ENCODE measurements at places on chromosomes 1 and 21.

DNA sequence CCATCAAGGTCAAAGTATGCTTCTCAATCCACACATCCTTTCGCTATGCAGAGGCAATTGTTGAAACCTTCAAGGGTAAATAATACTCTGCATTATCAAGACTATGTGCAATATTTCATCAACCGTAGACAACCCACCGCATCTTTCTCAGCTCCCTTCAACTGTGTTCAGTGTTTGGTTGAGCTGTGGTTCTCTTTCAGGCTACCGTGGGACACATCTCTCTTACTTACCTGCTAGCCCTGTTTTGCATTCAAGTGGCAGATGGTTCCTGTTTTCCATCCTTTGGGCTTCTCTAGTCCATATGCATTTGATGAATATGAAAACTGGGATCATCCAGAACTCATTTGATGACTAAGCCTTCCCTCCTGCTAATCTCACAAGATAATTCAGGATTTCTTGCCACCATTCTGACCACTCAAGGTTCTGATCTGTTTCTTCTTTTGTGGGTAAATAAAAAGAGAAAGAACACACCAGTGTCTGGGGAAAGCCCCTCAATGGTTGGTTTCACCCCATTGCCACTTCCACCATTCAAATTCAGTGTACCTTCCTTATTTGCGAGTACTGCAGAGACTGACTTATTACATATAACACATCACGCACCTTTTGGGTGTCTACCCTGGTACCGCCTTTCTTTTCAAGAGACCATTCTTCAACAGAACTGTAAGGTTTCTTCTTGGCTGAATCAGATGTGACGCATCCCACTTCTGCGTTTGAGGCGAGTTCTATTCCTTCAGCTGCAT is 61.7 kb downstream of the BACE2 start:
- no peak for DNase-seq

DNA sequence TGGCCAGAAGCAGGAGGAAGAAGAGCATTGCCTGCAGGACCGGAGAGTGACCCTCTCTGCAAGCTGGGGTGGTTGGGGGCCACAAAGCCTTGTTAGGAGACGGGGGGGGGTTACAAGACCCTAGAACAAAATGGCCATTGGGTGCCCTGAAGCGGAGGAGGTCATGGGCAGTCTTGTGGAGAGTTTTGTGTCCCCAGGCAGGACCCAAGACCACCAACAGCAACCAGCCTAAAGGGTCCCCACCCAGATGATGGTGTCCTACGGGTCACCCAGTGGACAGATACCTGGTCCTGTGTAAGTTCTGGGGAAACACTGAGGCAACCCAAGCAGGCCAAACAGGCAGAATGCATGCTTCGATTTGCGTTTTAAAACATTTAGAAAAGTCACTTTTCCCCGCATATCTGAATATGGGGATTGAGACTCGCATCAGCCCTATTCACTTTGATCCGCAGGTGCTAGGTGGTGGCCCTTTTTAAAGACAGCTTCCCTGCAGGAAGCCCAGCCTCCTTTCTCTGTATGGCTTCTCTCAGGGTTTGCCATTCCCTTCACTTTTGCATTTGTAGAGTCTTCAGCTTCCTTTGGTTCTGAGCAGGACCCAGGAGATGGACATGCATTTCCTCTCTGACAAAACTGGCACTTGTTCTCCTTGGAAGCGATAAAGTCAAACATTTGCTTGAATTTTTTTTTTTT is 21.1 kb downstream of the GNG4 start:
- DNase-seq = no peak

- DNase-seq = no peak
Observed at GRCh38 chr1:75841421-75841820, 44.7 kb downstream of the MSH4 start.

- no peak for DNase-seq
Observed at GRCh38 chr21:31283025-31283424, 61.0 kb downstream of the TIAM1 start.

- DNase-seq = no peak
Observed at GRCh38 chr1:215606036-215606435, 38.9 kb downstream of the KCTD3 start.

GRCh38 chr1:228393268-228393701 is 13.3 kb downstream of the TRIM11 start:
- no peak for DNase-seq

DNA sequence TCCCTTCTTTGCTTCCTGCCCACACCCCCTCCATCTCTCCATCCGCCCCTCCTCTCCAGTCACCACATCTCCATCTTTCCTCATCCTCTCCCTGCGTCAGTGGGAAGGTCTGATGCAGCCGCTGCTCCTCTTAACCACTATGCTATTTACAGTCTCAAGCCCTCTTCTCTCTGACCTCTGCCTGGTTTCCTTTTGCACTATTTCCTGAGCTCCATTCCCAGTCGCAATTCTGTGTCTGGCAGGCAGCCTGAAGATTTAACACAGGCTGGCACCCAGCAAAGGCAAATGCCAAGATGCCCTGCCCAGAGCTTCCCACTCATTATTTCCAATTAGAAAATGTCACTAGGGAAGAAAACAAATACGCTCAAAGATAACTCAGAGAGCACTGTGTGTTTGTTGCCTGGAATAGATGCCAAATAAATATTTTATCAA is 89.6 kb upstream of the LPGAT1 start:
- no peak for DNase-seq

GRCh38 chr1:110485725-110486124 is 33.2 kb downstream of the KCNA10 start:
- DNase-seq = no peak

GRCh38 chr1:145979746-145980456 is 15.4 kb downstream of the POLR3GL start:
- DNase-seq = no peak

DNA sequence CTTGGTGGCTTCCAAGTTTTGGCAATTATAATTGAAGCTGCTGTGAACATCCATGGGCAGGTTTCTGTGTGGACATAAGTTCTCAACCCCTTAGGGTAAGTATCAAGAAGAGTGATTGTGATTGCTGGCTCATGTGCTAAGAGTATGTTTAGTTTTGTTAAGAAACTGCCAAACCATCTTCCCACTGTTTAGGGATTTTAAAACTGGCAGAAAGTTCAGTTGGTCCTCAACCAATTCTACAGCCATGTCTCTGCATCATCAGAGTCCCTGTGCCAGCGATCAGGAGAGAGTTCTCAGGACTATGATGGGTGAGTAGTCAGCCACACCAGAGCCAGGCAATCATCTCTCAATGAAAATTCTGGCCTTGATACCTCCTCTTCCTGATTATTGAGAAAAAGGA is 193.8 kb downstream of the ZC3H11B start:
- no peak for DNase-seq

- DNase-seq = no peak
Observed at GRCh38 chr1:82525378-82525777, 724.6 kb downstream of the ADGRL2 start.

DNA sequence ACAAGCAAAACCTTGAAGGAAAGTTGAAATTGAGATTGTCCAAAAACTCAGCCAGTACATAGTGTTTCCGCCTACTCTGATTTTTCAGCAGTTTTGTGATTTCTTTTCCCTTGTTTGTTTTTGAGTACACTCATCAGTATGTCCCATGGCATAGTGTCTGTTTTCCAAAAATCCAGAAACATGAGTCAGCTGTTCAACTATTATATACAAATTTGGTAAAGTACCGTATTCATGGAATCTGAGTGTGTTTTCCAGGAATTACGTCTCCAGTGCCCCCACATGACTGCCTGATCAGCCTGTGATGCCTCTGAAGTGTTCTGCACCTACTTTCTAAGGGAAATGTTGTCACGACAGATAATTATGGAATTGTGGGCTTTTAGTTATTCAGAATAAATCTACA is 186.8 kb downstream of the LTN1 start:
- no peak for DNase-seq

DNA sequence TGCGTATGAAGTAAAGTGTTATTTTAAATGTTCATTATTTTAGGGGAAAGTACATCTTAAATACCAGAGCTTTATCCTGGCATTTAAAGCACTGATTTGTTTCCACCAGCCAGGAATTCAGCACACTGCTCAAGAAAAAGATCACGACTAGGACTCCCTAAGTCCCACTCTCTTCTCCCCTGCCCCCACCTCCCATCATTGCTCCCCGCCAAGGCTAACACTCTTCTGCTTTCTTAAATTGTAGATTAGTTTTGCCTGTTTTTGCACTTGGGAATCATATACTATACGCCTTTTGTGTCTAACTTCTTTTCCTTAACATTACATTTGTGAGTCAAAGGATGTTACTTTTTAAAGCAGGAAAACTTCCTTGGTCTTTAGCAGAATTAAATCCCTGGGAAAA is 37.5 kb upstream of the C1orf105 start:
- DNase-seq = no peak

DNA sequence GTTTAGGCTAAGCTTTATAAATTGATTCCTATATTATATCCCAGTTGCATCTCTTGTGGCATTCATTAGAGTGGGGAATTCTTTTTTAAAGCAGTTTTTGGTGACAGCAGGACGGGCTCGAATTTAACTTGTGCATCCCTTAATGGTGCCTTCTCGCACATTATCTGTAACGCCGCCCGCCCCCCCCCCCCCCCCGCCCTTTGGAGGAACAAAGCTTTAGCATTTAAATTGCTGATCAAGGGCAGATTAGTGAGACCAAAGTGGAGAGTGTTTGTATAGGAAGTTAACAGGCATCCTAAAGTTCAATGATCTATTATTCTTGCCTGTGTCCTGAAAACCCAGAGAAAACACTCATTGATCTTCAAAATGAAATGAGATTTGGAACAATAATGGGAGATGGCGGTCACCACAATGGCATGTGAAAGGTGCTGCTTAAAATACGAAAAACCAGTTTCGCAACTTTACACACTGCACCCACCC is 2.2 kb downstream of the LMO4 start:
- no peak for DNase-seq

Measured in T-helper 9 cell (primary cell).